Cortex of kidney (tissue), 1 donor: ENCODE measurements at places on chromosomes 1 and 21.

GRCh38 chr1:29860056-29860455, 623.7 kb downstream of the PTPRU start:
- DNase-seq, result no peak

DNA sequence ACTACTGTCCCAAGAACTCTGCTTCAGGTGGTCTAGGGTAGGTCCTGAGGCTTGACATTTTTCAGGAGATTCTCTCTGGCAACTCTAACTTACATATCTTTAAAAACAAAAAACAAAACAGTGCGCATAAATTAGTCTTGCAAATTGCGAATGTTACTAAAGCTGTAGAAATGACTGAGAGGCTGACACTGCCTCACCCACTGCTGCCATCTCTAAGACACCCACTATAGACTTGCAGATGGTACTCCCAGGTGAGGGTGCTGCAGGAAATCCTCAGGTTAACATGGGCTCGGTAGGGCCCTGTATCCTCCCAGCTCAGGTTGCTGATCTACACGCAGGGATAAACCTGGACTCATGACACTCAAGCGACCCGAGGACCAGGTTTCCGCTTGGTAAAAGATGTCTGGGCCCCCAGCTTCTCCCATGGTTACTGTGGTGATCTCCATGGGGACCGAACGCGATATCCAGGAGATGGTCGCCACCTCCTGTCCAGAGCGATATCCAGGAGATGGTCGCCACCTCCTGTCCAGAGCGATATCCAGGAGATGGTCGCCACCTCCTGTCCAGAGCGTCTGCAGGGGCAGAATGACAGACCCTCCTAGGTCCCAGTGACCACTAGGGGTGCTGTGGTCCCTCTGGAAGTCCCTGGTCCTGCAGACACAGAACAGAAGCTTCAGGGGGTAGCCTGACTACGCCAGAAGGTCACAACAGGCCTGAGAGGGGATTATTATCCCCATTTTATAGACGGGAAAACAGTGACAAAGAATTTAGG, 16.2 kb upstream of the LY9 start:
- no peak for DNase-seq

GRCh38 chr1:228058949-228059633, 23.4 kb upstream of the ARF1 start:
- no peak for DNase-seq

DNA sequence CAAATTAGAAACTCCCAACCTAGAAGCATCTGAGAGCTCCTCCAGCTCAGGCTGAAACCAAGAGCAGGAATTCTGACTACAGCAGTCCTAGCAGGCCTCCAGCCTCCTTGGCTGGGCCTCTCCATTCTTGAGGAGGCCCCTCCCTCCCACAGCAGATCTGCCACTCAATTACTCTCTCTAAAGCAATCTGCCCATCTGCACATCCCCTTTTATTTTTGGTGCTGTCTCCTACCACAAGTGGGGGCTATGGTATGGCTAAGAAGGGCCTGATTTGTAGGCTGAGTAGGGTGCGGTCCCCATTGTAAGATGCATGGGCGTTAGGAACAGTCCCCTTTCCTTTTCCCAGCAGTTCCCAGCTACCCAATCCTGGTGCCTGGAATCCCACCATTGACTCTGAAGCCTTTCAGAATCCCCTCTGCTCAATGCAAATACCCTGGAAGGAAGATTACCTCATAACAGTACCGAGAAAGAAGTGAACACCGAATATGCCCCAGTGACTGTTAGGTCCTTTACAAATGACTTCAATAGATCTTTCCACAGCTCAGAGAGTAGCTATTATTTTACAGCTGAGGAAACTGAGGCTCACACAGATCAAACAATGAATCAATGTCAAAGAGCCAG, 11.6 kb upstream of the TTC39A start:
- no peak for DNase-seq

GRCh38 chr1:39833121-39833520, 44.5 kb upstream of the BMP8B start:
- no peak for DNase-seq

DNA sequence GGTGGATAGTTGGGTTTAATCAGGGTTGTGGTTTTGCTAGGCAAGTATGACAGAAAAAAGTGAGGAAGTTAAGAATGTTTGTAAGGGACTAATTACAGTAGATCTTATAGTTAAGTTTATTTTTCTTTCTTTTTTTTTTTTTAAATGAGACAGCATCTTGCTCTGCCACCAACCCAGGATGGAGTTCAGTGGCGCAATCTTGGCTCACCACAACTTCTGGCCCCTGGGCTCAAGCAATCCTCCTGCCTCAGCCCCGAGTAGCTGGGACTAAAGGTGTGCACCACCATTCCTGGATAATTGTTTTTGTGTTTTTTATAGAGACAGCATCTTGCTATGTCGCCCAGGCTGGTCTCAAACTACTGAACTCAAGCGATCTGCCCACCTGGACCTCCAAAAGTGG, 41.7 kb downstream of the EYA3 start:
- no peak for DNase-seq

DNA sequence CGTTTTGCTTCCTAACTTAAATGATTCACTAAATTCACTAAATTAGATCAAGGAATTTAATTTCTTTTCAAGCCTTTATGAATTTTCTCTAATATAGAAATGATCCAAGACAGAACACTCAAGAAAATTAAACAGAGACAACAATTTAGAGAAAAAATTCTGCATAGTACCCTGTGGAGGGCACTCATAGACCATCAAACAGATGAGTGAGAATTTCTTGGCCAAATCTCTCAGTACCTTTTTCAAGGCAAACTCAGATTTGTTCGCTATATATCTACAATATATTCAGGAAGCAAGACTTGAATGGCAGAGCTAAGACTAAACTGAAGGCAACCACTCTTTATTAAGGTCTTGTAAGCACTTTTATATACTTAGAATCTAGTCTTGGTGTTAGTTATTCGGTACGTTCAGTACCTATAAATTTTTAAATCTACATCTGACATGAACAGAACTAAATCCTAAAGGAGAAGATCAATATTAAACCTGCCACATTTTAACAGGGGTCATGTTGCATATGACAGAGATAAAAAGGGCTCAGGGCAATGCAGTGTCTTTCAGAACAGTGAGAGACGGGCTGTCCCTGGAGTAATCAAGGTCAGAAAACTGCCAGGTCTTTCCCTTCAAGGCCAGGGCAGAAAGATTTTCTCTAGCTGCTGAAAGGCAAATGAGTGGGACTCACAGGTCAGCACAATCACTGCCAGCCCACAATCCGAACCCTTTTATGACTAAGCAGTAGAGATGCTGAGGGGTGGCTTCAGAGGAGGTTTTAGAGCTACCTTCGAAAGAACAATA, 118.8 kb upstream of the TMPRSS15 start:
- DNase-seq, result no peak

DNA sequence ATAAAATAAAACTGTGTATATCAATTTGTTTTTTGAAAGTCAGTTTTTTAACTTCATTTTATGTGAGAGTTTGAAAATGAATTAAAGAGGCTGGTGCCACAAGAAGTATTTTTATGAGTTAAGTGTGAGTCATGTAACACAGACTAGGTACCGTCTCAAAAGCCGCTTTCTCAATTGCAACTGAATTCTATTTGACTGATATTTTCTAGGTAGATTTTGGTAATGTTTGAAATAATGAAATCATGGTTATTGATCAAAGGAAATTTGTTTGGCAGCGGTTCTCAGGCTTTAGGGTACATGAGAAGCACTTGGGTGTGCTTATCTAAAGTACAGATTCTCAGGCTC, 4.6 kb downstream of the SNX27 start:
- no peak for DNase-seq

GRCh38 chr1:8910331-8910730, 31.8 kb upstream of the ENO1 start:
- no peak for DNase-seq

DNA sequence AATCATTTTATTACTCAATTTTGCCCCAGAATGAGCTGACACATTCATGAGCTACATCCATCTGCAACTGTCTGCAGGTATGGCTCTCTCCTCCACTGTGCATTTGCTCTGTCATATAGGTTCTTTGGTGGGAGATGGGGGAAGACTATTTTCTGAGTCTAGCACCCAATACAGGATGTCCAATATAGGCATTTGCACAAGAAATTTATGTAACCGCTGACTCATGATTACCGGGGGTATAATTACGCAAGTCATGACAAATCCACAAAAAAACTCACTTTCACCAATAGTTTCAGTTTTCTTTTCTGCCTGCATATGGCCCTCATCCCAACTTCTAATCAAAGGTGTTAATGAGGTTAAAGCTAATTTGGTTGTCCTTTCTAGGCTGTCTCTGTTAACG, 17.5 kb upstream of the VSIG8 start:
- no peak for DNase-seq

GRCh38 chr1:44553127-44553758, 121.0 kb downstream of the TMEM53 start:
- DNase-seq, result no peak

- DNase-seq, result no peak
These were observed 93.0 kb upstream of the GRIK3 start for GRCh38 chr1:37127254-37127748.

DNA sequence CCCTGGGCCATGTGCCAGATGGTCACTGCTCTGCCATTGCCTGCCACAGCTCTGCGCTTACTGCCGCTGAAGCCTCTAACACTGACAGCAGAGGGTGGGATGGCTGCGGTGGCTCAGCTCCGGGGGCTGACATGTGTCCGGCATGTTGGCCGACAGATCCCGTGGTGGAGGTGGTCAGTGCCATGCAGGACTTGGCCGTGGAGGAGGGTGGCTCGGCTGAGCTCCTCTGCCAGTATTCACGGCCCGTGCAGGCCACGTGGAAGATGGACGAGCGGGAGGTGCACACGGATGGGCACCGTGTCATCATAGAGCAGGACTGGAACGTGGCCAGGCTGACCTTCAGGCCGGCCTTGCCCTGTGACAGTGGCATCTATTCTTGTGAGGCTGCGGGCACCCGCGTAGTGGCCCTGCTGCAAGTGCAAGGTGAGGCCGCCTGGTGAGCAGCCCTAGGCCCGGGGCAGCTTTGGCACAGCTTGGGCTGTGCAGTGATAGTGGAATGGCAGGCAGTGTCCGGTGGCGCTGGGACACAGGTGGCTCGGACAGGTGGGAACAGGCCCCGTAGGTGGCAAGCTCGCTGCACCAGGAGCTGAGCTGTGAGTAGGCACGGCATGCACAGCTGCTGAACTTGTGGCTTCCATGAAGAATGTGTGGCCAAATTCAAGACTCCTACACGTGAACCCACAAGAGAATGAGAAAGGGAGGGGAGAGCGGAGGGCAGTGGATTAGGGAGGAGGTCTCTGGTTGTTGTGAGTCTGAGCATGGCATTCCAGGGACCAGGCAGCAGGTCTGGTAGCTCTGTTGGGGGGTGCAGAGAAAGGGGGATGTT, 91.8 kb downstream of the TRIM11 start:
- DNase-seq, result no peak

GRCh38 chr1:230074762-230075161, 7.7 kb downstream of the GALNT2 start:
- DNase-seq, result no peak

- no peak for DNase-seq
These were observed 92.1 kb upstream of the POU3F1 start for GRCh38 chr1:38138498-38139233.

DNA sequence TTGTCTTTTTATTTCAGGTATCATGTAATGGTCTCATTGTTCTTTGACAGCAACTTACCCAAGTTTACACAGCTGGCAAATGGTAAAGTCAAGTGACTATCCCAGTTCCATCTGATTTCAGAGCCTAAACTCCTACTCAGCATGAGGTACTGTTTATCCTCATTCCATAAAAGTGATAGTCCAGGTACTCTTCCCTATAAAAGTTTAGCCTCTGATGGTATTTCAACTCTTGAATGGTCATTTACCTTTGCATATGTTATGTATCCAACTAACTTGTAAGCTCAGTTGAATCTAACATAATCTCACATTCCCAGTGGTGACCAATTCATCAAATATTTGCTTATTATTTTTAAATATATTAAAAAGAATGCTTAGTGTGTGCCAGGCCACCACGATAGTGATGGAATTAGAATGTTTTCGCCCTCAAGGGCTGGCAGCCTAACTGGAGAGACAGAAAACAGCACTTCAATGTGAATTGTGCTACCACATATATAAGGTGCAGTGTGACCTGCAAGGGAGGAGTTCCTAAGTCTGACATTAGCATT, 307.1 kb downstream of the CTH start:
- no peak for DNase-seq

DNA sequence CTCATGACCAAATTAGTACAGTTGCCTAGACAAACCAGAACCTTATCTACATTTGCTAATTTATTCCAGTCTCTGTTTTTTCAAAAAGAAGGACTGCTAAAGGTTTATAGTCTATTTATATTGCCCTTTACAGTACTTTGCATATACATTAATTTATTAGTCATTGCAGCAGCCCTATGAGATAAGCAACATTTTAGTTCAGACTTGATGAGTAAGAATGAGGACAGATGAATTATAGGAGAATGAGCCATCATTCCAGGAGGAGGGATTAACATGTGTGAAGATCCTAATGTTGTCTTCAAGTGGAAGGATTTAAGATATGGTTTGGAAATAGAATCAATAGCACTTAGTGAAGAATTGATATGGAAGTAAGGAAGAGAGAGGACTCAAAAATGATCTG, 152.4 kb downstream of the KCTD3 start:
- no peak for DNase-seq

DNA sequence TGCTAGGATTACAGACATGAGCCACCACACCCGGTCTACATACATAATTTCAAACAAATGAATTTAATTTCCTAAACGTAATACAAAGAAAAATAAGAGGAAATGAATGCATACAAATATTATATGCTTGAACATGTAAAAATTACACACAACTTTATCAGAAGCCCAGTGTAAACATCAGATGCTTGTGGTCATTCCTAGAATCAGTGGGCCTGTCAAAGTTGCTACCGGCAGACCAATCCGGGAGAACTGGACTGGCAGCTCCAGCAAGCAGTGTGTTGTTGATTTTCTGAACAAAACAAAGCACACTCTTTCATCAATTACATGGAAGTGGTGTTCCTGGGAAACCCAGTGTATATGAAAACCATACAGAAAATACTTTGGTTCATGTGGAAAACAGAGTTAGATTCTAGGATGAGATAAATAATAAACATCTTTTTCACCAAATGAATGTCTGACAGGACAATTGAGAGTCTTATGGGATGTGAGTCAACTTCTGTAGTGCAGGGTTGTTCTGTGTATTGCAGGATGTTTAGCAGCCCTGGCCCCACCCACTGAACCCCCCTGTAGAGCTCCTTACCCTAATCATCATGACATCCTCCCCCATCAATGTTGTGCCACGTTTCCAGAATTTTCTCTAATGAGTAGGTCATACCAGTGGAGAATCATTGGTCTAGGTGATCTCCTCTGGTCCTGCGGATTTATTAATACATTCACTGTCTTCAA, 33.8 kb downstream of the MFSD2A start:
- no peak for DNase-seq
